ENCODE measurements at places on chromosomes 11 and 22. TPM values are rescaled to one million over a fixed set of nuclear protein-coding genes. Genes with fewer than 3 reads are reported as not detected.

Gene KLHDC7B
- total RNA-seq = not detected

- no peak for DNase-seq
Observed at GRCh38 chr11:66470015-66470414, 3.3 kb downstream of the PELI3 start.

- no peak for DNase-seq
Observed at GRCh38 chr11:57639321-57640067, 10.2 kb downstream of the YPEL4 start.

DNA sequence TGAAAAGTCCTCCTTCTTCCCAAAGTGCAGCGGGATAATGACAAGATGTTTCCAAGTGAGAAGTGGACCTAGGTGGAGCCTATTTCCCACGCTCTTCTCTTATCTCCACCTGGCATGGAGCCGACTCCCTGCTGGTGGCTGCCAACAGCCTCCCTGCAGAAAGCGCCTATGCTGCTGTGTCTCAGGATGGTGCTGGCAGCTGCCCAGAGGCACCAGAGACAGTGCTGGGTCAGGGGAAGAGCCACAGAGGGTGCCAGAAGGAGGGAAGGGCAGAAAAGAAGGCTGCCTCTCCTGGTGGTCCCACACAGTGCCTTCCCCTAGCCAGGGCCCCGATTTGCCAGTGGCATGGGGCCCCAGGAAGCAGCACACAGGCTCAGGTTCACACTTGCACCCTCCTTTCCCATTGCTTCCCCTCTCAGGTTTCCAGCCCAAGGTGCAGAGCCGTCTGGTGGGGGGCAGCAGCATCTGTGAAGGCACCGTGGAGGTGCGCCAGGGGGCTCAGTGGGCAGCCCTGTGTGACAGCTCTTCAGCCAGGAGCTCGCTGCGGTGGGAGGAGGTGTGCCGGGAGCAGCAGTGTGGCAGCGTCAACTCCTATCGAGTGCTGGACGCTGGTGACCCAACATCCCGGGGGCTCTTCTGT, 19.0 kb downstream of the CD5 start:
- DNase-seq = no peak

DNA sequence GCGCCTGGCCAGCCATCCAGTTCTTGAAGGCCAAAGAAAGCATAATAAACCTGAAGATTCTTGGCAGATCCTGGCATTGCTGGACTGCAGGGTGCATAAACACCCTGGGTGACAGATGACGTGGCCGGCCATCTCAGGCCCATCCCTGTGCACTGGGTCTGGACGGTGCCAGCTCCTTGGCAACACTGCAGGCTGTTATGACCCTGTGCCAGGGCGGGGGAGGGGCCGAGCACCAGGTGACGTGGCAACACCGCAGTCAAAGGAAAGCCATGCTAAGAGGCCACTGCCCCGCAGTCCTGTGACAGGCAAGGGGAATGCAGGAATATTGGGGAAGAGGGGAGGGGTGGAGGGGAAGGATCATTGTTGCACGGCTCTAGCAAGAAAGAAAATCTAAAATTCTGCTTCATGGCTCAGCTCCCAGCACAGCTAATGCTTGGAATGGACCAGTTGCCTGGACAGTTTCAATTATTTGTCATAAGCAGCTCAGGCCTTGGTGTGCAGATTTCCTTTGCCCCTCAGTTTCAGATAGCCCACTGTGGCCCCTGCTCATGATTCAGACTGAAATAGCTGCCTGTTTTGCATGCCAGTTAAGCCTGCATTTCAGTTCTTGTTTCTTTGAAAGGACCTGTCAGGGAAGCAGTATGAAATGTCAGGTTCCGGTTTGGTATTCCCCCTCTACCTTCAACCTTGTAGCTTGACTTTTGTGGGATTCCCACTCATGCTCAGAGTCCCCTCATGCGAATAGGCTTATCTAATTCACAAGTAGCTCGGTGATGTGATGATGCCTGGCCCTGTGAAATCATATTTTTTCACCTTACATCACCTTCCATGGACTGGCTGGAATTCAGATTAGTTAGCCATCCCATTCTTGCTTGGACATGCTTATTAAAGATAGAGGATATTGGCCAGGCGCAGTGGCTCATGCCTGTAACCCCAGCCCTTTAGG, 29.7 kb upstream of the DDX6 start:
- DNase-seq = peak; percentile 33

Data from occipital lobe (tissue), 3 donors.